Lower leg skin (tissue), 4 donors: ENCODE measurements at places on chromosomes 1 and 21.

GRCh38 chr1:78565393-78565792 lies 54.9 kb upstream of the IFI44L start:
- DNase-seq, result no peak

DNA sequence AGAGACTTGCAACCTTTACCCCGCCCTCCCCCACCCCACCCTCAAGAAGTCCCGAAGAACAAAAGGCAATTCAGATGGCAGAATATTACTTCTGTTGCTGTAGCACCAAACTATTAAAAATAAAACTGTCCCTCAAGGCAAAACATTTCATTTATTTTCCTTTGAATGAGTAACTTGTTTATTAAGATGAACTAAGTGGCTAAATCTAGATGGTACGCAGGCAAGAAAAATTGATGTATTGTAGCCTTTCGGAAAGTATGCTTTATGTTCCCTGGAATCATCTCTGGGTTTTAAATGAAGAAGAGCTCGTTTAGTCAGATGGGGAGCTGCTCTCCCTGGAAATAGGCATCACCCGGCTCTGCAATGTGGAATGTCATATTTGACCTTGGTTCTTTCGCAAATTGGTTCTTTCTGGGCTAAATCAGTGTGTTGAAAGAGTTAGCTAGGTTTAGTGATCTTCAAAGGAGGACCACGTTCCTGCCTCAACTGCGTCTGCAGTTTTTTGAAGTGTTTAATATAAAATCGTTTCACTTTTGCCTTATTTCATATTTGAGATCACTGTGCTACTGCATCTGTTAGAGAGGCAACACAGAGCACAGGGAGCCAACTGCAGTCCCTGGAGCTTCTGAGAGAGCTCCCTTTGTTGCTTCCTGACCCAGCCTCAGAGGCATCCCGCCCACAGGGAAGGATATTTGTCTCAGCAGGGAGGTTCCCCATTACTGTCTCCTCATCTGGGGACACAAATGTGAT lies 61.8 kb downstream of the KIF26B start:
- no peak for DNase-seq

DNA sequence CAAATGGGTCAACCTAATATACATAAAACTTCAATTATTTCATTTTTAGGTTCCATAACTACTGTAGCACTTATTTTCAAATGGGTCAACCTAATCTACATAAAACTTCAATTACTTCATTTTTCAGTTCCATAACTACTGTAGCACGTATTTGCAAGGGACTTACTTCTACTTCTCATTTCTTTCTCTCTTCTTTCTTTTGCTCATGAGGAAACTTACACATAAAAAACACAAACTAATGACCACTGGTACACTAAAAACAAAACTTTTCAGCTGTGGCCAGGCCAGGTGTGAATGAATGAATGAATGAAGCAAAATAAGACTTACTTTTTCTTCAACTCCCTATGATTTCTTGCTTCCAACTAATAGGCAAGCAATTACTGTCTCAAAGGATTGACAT lies 11.7 kb downstream of the SYDE2 start:
- no peak for DNase-seq

DNA sequence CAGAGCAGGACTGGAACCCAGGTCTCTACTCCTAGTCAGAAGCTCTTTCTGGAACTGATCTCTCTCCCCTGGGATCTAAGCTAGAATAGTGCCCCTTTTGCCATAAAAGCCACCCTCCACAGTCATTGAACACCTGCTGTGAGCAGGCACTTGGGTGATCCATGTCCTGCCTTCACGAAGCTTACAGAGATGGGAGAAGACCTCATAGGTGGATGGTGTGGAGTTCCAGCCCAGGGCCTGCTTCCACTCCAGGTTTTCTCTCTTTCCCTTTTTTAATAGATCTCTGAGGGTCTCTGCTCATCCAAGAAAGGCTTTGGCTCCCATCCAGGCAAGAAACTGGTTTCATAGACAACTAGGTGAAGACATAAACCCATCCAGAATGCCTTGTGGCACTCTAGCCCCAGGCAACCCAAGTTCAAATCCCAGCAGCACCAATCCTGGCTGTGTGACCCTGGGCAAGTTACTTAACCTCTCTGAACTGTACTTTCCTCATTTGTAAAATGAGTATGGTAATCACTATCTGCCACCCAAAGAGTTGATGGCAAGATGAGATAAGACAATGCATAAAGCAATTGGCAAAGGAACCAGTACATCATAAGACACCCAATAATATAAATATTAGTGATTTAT lies 46.4 kb upstream of the TMEM51 start:
- DNase-seq, result no peak

DNA sequence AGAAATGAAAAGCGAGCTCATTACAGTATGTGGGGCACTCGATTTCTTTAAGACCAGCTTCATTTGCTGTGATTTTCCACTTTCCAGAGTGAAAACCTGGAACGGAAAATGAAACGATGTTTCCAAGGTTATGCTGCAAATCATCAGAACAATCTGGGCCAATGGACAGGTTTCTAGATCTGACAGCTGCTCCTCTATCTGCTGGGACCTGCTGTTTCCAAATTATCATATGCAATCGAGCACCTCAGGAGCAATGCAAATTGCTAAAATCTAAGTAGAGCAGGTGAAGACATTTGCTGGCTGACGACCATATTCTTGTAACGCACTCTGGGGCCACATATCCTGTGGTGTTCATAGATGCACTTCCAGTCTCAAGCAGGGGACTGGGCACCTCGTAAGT lies 39.7 kb upstream of the TIAM1 start:
- no peak for DNase-seq

DNA sequence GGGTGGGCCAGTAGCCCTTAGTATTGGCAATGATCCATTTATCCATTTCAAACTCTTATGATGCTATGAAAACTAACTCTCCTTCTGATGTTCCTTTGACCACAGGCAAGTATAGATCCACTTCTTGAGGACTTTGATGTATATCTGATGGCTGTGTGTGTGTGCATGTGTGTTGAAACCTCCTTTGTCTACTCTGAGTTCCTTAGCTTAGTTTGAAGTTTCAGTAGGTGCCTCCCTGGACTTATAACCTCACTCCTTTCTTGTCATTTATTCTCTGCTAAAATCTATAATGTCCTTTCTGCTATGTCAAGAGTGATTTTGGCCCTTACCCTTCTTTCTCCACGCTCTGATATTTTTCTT lies 409.3 kb downstream of the PRDM2 start:
- no peak for DNase-seq

DNA sequence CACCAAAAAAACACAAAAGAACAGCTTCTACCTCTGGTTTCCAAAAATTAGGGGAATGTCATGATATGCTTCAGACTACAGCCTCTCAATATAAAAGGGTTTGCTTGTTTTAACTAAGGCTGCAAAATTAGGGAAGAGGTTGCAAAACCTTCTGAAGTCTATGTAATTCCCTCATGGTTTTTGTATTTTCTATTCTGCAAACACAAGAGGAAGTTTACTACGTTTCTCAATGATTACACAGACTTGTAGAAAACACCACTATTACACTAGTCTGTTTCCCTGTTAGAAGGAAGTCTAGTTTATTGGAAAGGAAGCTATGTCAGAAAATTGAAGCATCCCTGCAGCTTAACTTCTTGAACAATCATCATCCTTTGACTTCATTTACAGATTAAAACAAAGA lies 229.7 kb upstream of the FMN2 start:
- no peak for DNase-seq

GRCh38 chr1:224317383-224318045 lies 12.5 kb downstream of the NVL start:
- DNase-seq, result no peak

- DNase-seq, result no peak
Observed at GRCh38 chr1:64967381-64967780, 1.0 kb upstream of the JAK1 start.

- no peak for DNase-seq
Observed at GRCh38 chr1:8970870-8971337, 25.2 kb downstream of the CA6 start.

- DNase-seq, result no peak
Observed at GRCh38 chr1:21050031-21050430, 126.7 kb downstream of the EIF4G3 start.

DNA sequence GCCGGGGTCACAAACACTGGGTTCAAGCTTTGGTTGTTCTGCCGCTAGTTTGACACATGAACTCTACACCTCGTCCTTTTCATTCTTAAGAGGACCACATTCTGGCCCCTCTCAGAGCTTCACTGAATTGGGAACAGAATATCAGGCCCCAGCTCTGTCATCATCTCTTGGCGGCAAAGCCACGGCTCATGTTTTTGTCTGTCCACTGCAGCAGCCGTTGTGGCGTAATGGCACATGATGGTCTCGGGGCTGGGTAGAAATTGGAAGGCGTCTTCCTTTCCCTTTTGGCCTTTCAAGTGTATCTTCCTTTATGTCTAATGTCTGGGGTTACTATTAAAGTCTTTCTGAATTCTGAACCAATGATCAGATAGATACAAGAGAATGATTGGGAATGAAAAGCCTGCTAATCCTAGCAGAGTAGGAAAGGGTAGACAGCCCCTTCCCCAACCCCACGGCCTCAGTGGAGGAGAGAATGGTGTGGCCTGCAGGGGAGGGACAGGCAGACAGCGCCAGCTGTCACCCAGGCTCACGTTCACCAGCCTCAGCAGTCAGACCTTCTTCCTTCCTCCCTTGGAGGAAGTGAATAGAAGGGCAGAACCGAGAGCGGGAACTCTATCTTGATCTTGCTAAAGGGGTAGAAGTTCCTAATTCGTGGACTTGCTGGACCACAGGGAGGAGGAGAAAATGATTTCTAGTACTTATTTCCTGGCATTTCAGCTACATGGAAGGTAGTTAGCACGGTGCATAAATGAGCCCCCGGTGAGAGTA lies 498.1 kb downstream of the KIF26B start:
- DNase-seq, result no peak

DNA sequence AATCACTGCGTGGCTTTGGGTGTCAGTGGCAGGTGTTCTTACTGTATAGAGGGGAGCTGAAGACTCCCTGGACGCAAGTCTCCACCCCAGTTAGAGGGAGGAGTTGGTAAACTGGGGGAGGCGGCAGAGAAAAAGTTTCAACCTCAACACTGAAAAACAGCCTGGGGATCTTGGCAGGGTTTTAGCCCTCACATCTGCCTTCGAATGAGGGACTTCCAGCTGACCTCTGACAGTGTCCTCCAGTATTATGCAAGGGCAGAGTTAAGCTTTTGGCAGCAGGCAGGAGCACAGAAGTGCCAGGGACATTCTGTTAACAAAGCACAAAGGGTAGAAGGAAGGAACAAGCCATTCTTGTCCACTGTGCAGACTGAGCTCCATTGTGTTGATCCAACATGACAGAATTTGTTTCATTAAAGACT lies 41.2 kb upstream of the RAB4A start:
- DNase-seq, result peak; percentile 91

- DNase-seq, result no peak
Observed at GRCh38 chr1:84947536-84948410, 49.1 kb downstream of the MCOLN2 start.

GRCh38 chr1:167715157-167715999 lies 6.4 kb upstream of the MPZL1 start:
- DNase-seq, result peak; percentile 96

DNA sequence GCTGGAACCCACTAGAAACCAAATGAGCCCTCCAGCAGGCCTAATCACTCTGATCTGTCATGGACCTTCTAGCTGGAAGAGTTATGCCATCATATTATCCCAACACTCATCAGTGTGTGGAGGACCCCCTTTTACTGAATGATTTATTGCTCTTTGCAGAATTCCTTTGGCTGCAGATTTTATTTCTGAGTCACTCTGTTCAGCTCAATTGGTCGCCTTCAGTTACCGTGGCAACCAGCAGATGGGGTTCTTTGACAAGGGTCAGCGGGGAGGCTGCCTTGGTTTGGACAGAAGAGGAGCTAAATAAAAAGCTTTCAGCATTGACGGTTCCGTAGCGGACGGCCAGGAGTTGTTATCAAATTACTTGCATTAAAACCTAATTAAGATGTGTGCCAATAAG lies 220.1 kb downstream of the SDCCAG8 start:
- DNase-seq, result no peak

DNA sequence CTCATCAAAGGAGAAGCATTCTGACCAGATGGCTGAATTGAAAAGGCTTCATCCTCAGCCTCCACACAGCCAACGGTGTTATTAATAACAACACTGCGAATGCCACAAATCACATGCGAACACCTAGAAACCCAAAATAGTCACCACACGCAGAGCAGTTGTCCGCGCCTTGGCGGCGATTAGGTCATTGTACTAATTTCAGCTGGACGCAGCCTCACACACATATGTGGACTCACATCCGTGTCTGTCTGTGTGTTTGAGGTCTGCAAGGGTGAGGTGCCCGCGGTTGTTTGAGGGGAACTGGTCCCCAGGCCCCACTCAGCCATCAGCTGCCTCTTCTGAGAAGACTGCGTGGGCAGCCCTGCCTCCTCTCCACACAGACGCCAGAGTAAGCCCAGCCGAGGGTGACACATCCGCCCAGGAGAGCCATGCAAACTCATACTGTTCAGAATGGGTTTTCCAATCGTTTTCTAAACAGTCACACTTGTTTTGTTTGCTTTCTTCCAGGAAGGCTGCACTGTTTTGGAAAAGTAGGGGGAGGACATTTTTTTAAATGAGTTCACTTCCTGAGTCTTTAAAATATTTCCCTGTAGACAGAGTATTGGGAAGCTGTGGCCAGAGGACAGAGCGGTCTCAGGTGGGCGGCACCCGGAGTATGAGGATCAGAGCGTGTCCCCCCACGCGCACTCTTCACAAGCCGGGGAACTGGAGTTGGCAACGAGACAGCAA lies 53.4 kb downstream of the TOMM20 start:
- peak; percentile 91 for DNase-seq

DNA sequence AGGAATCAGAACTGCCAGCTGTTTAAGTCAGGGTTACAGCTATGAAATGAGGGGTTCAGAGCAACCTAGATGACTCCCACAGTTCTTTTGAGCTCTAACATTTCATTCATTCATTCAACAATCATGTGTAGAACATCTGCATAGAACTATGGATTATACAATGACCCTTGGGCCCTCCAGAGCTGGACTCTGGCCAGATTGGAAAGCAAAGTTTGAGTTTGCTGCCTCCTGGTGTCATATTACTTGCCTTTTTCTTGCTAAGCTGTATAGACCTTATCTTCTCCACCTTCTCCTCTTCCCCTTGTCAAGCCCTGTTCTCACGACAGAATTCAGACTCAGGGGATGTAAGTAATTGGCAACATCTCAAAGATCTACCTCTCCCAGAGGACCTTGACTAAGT lies 4.0 kb downstream of the CASQ2 start:
- DNase-seq, result no peak

DNA sequence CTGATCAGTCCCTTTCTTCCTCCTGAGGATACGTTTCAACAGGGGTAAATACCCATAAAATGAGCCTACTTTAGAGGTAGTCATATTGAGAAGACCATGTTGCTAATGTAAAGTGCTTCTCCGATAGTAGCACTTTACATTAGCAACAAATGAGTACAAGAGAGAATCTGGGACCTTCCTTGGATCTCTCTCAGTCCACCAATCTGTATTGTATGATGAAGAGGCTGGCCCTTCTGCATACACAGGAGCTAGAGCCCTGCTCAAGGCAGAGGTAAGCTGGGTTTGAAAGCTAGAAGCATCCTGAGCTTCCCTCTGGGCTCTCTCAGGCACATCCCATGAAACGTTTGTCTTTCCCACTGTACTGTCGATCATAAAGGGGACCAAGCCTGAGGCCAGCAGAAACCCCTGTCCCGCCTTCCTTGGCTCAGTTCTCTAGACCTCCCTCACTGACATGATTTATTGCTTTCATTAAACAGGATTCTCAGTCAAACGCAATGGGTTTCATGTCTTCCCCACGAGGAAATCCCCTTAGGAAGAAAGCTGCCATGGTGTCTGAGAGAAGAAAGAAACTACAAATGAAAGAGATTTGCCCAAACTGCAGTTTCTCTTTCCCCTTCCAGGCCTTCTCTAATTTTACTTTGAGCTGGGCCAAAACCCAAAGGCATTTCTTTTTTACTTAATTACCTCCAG lies 62.8 kb upstream of the BCAR3 start:
- no peak for DNase-seq

- DNase-seq, result no peak
Observed at GRCh38 chr1:11877074-11877473, 18.3 kb upstream of the NPPB start.
